ENCODE measurements at places on chromosomes 1 and 21. TPM values are rescaled to one million over a fixed set of nuclear protein-coding genes. Genes with fewer than 3 reads are reported as not detected.

PLEKHA6 gene
- 1.0 TPM for total RNA-seq

LHX8 gene
- not detected for total RNA-seq

CELA3B gene
- total RNA-seq: not detected

RNF220 gene
- total RNA-seq: 106 TPM

BATF3 gene
- 1.8 TPM for total RNA-seq

IGSF9 gene
- total RNA-seq: under 0.01 TPM

NCMAP gene
- not detected for total RNA-seq

SYT2 gene
- not detected for total RNA-seq

USH2A gene
- total RNA-seq: not detected

OR10R2 gene
- not detected for total RNA-seq

AMY1C gene
- total RNA-seq: not detected

A3GALT2 gene
- total RNA-seq: not detected

INTS3 gene
- 24.9 TPM for total RNA-seq

KISS1 gene
- total RNA-seq: 7.6 TPM

TAF12 gene
- 32.6 TPM for total RNA-seq

CFHR2 gene
- total RNA-seq: not detected

AGL gene
- total RNA-seq: 4.2 TPM

KCNJ10 gene
- total RNA-seq: not detected
